Midbrain (tissue), 1 donor: ENCODE measurements at places on chromosomes 2 and 18.

GRCh38 chr2:197803033-197803444 lies 1.4 kb upstream of the PLCL1 start:
- DNase-seq = peak; percentile 85

DNA sequence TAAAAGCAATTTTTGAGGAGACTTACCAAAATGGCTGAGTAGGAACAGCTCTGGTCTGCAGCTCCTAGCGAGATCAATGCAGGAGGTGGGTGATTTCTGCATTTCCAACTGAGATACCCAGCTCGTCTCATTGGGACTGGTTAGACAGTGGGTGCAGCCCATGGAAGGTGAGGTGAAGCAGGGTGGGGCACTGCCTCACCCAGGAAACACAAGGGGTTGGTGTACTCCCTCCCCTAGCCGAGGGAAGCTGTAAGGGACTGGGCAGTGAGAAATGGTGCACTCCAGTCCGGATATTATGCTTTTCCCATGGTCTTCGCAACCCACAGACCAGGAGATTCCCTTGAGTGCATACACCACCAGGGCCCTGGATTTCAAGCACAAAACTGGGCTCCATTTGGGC lies 419.0 kb downstream of the NUP35 start:
- DNase-seq = no peak

GRCh38 chr18:58225101-58225500 lies 181.1 kb downstream of the NEDD4L start:
- DNase-seq = no peak

- no peak for DNase-seq
These were observed 125.2 kb upstream of the ARL5A start for GRCh38 chr2:151953467-151953866.

DNA sequence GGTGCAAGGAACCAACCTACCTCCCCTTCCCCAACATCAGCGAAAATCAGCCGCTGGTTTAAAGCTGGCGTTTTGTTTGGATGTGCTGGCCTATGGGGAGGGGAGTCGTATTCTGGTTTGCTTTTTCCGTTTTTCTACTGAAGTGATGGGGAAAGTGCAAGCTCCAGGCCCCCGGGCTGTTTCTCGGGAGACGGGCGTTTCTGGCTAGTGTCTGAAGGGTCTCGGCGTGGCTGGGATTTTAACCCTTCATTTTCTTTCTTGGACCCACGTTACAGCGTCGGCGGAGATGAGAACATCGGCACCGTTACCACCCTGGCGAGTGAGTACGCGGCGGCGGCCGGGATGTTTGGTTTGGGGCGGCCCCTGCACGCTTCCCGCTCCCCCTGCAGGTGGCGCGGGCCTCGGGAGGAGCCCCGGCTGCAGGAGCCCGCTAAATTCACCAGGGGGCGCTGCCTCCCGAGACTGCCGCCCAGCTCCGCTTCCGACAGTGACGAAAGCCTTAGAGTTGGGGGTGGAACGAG lies 70.7 kb downstream of the PLB1 start:
- DNase-seq = peak; percentile 88

DNA sequence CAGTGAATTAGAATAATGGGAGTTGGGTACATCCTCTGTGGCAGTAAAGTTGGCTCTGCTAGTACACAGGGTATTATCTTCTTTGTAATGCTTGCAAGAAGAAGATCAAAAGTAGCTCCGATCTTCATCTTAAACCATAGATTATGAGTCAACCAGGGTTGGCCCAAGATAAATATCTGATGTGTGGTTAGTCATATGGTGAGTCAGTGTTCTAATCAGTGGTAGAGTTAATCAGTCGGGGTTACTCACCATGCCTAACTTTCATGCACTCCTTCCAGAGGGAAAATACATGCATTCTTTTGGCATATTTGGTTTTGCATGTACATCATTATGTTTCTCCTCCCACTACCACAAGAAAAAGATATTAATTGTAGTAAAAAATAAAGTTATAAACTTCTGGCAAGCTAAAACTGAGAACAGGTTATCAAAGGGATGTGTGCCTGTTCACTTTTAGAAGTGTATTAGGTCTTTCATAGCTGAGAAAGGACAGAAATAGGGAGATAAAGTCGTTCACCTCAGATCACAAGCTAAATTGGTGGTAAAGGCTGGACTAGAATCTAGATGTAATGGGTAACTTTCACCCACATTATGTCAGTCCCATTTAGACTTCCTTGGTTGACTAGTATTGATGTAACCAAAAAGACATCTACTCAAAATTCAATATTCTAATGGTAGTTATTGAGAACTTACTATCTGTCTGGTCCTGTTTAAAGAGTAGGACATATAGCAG lies 684.4 kb downstream of the IRS1 start:
- DNase-seq = no peak

- no peak for DNase-seq
These were observed 250.8 kb downstream of the ANAPC1 start for GRCh38 chr2:111633189-111633588.

DNA sequence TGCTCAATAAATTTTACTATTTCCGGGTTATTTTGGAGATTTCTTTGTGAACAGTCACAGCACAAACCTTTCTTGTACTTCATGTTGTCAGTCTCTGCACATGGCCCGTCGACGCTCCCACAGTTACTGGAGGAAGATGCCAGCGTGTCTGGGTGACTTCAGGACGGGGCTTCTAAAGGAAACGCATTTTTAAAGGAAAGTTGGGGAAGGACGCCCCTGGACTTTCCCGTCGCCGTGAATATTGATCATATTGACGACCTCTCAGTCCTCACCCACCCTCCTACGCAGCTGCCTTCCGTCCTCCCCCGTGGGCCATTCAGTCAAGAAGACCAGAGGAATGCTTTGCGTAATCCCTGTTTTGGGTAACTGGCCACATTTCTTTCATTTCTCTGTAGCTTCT lies 71.1 kb upstream of the SNTG2 start:
- no peak for DNase-seq

GRCh38 chr2:112055730-112056625 lies 909 bp downstream of the TMEM87B start:
- peak; percentile 23 for DNase-seq

DNA sequence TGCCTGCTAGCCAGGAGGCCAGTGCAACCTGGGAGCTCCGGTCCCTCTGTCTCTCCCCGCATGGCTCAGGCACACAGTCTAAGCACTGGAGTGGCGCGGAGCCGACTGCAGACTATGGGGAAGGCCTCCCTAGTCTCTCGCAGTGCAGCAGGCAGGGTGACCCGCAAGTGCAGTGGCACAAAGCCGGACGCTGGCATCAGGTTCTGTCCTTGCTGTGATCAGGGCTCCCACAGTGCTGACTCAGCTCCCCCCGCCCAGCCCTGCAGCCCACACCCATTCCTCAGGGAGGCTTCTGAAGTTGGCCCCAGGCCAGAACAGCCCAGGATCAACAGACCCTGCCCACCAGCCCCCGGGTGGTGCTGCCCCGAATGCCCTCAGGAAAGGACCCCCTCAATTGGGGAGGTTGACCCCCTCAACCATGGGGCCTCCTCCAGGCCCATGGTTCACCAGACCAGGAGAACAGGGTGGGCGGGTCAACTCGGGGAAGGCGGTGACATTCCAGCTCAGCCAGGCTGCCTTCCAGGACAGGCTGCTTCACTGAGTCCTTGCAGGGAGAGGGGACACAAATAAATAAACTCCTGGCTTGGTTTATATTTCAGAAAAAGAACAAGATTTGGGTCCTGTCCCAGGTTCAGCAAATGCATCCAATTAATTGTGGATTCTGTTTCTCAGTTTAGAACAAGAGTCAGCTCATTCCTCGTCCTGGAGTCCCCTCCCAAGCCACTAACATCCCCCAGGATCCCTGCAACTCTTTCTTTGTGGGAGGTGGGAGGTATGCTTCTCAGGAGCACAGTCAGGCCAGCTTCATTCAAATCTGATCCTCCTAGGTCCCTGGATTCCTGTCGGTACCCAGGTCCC lies 12.2 kb downstream of the BIN1 start:
- DNase-seq = peak; percentile 60

- DNase-seq = peak; percentile 27
These were observed 251.7 kb upstream of the PXDN start for GRCh38 chr2:1995987-1996386.

DNA sequence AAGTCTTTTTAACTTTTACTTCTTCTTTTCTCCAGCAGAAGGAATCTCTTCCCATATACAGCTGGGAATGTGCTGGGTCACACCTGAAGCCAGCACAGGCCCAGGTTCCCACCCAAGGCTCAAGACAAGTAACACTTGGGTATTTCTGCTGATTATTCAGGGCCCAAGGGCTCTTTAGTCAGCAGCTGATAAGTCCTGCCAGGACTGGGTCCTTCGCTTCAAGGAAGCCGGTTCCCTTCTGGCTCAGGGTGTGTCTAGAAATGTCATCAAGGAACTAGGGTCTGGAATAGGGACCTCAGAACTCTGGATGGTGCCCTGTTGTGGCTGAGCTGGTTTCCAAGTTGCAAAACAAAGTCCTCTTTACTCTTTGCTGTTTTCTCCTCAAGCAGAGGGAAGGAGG lies 27.0 kb upstream of the SERPINB2 start:
- DNase-seq = no peak

DNA sequence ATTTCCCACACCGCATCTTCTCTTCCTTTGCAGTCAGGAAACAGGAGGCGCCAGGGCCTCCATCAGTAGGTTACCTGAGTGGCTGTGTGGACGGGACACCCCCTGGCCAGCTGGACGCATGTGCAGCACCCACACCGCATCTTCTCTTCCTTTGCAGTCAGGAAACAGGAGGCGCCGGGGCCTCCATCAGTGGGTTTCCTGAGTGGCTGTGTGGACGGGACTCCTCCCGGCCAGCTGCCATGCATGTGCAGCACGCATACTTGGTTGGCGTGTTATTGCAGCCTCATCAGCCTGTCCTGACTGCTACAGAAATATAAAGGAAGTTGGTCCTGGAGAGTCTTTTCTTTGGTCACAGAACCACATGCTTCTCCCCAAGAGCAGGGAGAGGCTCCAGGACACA lies 74.6 kb downstream of the DCDC2C start:
- DNase-seq = no peak

DNA sequence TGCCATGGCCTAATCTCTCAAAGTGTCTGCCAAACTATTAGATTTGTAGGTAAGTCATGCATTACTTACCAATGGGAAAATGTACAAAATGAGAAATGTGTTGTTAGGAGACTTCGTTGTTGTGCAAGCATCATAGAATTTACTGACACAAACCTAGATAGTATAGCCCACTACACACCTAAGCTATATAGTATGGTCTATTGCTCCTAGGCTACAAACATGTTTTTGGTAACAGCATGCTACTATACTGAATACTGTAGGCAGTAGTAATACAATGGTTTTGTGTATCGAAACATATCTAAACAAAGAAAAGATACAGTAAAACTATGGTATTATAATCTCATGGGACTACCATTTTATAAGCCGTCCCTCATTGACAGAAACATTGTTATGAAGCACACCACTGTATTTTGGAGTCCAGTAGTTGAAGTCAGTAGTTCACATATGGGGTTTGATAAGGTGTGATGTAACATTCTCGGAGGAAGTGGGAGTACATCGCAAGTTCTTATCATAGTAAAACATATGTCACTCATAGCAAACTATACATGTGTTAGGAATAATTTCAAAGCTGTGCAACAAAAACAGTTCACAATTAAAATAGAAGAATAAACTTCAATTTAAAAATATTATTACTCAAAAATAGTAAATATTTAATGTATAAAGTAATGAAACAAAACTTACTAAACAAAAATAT lies 12.0 kb upstream of the GTF2A1L start:
- no peak for DNase-seq

DNA sequence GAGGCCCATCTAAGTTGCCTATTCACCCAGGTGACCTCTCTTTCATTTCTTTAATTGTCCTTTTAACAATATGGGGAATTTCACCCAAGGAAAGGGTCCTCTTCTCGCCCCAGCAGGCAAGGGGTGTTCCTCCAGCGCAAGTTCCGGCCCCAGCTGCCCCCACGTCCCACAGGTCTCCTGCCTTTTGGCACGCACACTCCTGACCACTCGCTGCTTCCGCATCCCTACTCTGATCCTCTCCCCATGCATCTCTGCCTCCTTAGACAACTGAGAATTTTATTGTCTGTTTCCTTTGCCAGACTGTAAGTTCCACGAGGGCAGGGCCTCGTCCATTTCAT lies 684 bp upstream of the ARPC2 start:
- no peak for DNase-seq
